ENCODE measurements at places on chromosomes 13 and 19. TPM values are rescaled to one million over a fixed set of nuclear protein-coding genes. Genes with fewer than 3 reads are reported as not detected.

Gene VASP
- 72.1 TPM for total RNA-seq

Gene PSG5
- total RNA-seq, result not detected

Gene STOML3
- not detected for total RNA-seq

Gene CILP2
- 0.27 TPM for total RNA-seq

Gene ASF1B
- total RNA-seq, result 0.22 TPM

Gene ZNF540
- total RNA-seq, result 8.3 TPM

Gene SIGLEC12
- total RNA-seq, result not detected

Gene CALM3
- total RNA-seq, result 237 TPM

Gene NLRP5
- total RNA-seq, result not detected

Gene ZSCAN1
- total RNA-seq, result 0.40 TPM

Gene ZNF221
- 12.2 TPM for total RNA-seq

Gene GNG14
- total RNA-seq, result not detected

Gene MZT1
- total RNA-seq, result 9.0 TPM

Gene ZNF823
- 9.8 TPM for total RNA-seq

Gene PSG4
- not detected for total RNA-seq

Gene ZNF625
- 7.3 TPM for total RNA-seq

Gene CLEC17A
- 0.76 TPM for total RNA-seq

Gene PLEKHF1
- 30.4 TPM for total RNA-seq

Gene C19orf85
- not detected for total RNA-seq

Gene CDC34
- 40.2 TPM for total RNA-seq

Gene ISOC2
- total RNA-seq, result 35.7 TPM

Gene PTPRH
- 1.5 TPM for total RNA-seq

Gene TNFSF9
- total RNA-seq, result 0.62 TPM

Gene HIPK4
- total RNA-seq, result 0.36 TPM

Gene NOVA2
- total RNA-seq, result 9.9 TPM

Gene KCTD15
- total RNA-seq, result 20.4 TPM

Gene OR10H1
- total RNA-seq, result not detected

Gene ZNF534
- total RNA-seq, result 2.3 TPM

Gene GRK1
- total RNA-seq, result 0.09 TPM

Gene FLT1
- total RNA-seq, result 84.8 TPM

Gene UNC13A
- 0.13 TPM for total RNA-seq

All from sciatic nerve (tissue), 2 donors.